Kidney epithelial cell (primary cell): ENCODE measurements at places on chromosomes 1 and 21. TPM values are rescaled to one million over a fixed set of nuclear protein-coding genes. Genes with fewer than 3 reads are reported as not detected.

DNA sequence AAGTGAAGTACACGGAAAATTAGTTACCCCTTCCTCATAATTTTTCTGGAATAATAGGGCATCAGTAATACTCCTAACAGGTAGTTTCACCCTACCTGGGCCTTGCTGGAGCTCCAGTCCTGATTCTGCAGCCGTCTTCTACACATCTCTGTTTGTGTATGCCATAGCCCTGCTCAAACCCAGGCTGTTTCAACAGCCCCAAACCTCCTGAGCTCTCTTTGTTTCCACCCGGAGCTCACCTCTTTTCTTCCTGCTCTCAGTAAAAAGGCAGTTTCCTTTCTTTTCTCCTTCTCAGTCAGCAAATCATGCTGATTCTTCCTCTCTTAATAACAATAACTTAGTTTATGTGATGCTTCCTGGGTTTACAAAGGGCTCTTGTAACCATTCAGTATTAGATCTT is 355.1 kb upstream of the RUNX1 start:
- no peak for DNase-seq

GRCh38 chr1:187877220-187877619 is 1048.5 kb downstream of the PLA2G4A start:
- DNase-seq: no peak

MFAP2 gene
- 58.2 and 64.0 TPM in 2 replicates for total RNA-seq

GRCh38 chr1:192713921-192714320 is 78.0 kb downstream of the RGS13 start:
- DNase-seq: no peak

GOLT1A gene
- total RNA-seq: 5.0 and 9.2 TPM in 2 replicates
